ENCODE measurements at places on chromosomes 3 and 15.

DNA sequence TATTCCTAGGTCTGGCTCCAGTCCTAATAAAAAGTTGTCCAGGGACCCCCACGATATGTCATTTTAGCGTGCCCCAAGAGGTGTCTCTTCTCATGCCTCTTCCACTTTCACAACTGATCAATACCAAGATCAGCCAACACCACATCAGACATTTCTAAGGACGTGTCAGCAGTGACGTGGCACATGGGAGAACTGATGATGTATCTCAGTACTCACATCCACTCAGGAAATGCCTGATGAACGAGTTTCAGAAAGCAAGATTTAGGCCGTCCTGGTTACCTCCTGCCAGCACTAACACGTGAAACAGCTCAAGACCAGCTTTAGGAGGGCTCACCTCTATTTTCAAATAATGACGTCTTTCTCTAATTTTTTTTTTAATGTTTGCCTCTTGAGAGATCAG lies 19.6 kb downstream of the VGLL4 start:
- DNase-seq, result no peak

DNA sequence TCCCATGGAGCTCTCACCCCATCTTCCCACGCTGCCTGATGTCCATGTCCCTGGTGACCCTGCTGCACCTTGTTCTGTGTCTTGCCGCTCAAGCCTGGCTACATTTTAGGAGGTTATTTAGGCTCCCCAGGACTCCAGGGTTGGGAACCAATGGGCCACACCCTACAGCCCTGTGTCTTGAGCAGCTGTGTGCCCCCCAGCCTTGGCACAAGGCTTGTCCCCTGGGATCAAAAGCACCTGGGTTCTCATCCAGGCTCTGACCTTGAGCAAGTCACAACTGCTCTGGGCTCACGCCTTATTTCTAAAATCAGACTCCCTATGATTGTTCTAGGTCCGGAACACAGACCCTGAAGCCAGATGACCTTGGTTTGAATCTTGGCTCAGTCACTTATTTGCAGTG lies 14.1 kb downstream of the SPSB4 start:
- no peak for DNase-seq

GRCh38 chr15:31367730-31368344 lies 41.2 kb downstream of the KLF13 start:
- DNase-seq, result no peak

- peak; percentile 57 for DNase-seq
These were observed 996.5 kb downstream of the TUSC7 start for GRCh38 chr3:117706037-117706436.

- no peak for DNase-seq
These were observed 4.7 kb upstream of the ARHGEF3 start for GRCh38 chr3:56806407-56806806.

DNA sequence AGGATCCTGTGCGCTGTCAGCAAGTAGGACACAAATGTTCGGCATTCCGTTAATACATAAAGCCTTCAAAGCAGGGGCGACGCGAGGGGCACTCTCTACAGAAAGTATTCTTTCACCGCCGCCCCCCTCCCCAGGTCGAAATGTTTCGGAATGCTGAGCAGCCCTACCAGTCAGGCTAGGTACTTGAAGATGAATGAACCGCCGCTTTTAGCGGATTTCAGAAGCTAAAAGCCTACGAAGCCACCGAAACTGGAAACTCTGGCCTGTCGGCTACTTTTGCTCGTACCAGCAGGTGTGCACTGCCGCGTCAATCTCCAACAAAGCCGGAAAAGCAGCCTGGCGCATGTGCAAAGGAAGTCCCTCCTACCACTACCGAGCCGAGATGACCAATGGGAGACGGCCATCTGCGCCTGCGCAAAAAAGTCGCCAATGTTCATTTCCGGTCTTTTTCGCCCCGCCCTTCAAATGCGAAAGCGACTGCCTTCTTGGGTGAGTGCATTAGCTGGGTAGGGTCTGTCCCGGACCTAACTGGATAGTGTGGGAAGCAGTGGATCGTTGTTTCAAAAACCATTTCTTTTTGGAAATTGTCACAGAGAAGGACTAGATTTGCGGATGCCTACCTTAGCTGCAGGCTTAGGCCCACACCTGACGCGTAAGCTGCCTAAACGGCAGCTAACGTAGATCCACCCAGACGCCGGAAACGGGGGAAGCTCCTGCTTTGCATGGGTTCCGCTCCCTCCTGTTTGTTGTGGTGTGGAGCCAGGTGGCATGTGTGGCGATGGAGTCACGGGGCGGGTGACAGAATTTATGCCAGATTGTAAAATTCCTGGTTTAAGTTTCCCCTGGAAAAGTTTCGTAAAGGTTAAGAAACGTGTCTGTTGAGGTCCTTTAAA lies at the start of gene WDR5B:
Gene WDR5B, minus strand, starts transcription at position 301 of the 893 bp plus-strand sequence. CDS start 534 bp downstream, outside the sequence.
- peak; percentile 93 for DNase-seq
